AG08396 (cell line): ENCODE measurements at places on chromosomes 13 and 19.

GRCh38 chr19:52494518-52494917 lies 33.0 kb upstream of the ZNF808 start:
- DNase-seq = no peak

DNA sequence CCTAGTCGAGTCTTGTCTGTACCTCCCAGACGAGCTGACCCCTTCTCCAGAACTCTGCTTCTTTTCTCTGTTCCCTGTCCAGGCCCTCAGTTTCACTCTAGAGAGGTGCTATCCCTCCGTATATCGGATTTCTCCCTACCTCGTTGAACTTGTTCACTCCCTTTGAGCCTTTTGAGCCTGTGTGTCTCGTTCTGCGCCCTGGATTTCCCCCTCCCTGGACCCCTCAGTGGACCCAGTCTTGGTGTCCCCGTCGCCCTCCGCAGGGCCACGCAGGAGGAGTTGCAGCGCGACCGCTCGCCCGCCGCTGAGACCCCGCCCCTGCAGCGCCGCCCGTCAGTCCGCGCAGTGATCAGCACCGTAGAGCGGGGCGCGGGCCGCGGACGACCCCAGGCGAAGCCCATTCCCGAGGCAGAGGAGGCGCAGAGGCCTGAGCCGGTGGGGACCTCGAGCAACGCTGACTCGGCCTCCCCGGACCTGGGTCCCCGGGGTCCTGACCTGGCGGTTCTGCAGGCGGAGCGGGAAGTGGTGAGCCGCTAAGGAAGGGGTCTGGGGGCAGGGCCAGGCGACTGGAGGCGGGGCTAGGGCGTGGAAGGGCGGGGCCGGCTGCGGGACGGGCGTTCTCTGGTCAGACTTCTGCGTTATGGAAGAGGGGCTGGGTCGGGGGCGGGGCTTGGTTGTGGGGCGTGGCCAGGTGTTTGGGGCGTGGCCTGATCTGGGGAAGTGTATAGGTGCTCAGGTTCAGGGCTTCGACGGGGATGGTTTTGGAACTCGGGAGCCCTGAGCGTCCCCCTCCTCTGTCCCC lies 5.5 kb downstream of the EPS8L1 start:
- peak; percentile 88 for DNase-seq

GRCh38 chr13:113838711-113839201 lies 25.1 kb downstream of the GAS6 start:
- no peak for DNase-seq

- no peak for DNase-seq
These were observed 240.0 kb downstream of the GPC6 start for GRCh38 chr13:93466502-93467036.

- DNase-seq = no peak
These were observed 8.3 kb upstream of the NBEA start for GRCh38 chr13:34933786-34934185.

DNA sequence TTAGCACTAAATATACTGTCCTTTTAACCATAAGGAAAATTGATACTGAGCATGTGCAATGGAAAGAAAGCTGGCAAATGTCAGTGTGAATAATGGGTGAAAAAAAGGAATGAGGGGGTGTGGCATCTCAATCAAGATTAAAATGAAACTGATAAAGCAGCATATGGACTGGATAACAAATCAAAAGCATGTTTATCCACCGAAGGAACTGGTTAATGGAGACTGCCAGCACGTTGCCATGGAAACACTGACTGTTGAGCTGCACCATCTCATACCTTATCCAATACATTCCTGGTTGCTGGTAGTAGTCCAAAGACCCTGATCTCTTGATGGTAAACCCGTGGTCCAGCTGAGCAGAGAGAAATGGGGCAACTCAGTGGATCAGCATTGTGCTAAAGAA lies 311.4 kb upstream of the MAB21L1 start:
- no peak for DNase-seq
